ENCODE measurements at places on chromosomes 16 and 17.

- DNase-seq = no peak
Observed at GRCh38 chr16:2791174-2791573, 3.8 kb upstream of the PRSS33 start.

- peak; percentile 23 for DNase-seq
Observed at GRCh38 chr17:7955414-7956227, 23.6 kb downstream of the CNTROB start.

- DNase-seq = no peak
Observed at GRCh38 chr17:36523113-36523512, 11.6 kb downstream of the MYO19 start.

DNA sequence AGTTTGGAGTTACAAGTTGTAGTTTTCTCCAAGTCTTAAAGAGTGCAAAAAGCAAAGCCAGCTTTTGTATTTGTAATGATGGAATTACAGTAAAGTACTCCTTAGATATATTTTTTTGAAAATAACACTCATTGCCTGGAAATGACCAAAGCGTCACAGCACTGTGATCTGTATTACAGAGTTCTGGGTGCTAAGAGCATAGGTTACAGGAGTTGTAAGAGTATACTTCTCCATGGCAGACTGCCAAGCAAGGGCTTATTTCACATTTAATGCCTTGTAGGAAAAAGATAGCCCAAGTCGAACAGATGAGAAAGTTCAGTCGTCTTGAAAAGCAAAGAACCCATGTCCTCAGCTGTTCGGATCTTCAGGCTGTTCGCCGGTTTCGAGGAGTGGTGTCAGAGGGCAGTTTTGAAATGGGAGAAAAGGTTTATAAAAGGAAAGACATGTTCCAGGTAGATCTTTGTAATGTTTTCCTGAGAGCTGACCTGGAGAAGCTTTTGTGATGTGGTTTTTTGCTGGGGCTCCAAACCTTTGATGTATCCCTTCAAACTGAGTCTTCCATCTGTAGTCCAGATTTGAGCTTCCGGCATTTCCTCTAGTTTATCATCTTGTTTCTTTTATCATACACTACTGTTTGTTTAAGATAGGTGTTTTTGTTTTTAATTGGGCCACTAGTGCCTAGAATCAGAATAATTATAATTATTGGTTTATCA lies 41.3 kb downstream of the ERCC4 start:
- DNase-seq = peak; percentile 54

Data from hepatocyte (in vitro differentiated cells).